ENCODE measurements at places on chromosomes 7 and 10. TPM values are rescaled to one million over a fixed set of nuclear protein-coding genes. Genes with fewer than 3 reads are reported as not detected.

DNA sequence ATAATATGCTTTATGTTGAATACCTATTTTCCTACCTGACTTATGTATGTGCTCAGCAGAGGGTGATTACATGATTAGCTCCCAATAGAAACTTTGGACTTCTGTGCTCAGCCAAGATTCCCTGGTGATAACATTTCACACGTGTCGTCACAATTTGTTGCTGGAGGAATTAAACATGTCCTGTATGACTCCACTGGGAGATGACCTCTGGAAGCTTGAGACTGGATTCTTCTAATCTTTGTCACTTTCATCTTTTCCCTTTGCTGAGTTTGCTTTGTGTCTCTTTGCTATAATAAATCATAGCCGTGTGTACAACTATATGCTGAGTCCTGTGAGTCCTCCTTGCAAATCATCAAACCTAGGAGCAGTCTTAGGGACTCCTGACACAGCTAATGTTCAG is 120.9 kb upstream of the LRRTM3 start:
- no peak for DNase-seq

Gene ZNF783
- 18.8 TPM for total RNA-seq

Gene CHN2
- 14.4 TPM for total RNA-seq

Gene DNAJC12
- 1.6 TPM for total RNA-seq

DNA sequence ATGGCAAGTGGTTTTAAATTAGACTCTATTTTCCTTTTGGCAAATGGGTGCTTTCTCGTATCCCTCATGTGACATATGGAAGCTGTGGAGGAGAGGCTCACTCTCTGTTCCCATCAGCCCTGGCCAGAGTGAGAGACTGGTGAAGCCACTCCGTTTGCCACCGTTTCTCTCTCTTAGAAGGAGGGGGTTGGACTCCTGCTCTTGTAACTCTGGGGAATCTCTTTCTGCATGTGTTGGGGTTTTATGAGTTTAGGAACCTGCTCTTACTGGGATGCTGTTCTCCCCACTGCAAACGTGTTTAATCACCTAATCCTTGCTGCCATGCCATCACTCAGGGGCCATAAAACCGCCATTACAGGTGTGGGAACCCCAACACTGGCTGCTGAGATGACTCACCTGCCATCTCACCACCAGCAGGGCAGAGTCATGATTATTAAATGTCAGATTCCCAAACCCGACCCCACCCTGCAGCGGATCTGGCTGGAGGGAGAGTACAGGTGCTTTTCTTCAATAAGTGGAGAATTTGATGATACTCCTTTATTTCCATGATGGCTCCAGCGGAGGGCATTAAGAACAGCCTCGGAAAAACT is 103.2 kb downstream of the ADCY1 start:
- peak; percentile 30 for DNase-seq

Gene CDHR1
- total RNA-seq = 0.35 TPM

Gene SAP25
- total RNA-seq = 6.4 TPM

GRCh38 chr10:43906490-43906889 is 257.8 kb upstream of the ZNF32 start:
- DNase-seq = peak; percentile 30

Gene ANKRD22
- total RNA-seq = 2.3 TPM

DNA sequence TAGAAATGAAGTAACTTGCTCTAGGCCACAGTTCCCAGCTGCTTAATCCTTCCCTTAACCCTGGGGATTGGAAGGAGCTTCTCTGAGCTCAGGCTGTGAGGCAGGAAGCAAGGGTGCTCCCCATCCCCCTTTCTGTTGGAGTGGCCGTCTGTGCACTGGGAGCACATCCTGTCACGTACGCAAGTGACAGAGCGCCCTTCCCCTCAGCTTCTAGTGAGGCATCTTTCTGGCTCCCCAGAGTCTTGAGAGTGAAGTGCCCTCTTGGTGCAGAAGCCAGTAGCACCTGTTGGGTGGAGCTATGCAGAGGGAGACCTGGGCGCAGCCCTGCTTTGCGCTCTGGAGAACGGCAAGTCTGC is 47.8 kb downstream of the SHH start:
- no peak for DNase-seq

- no peak for DNase-seq
These were observed 55.2 kb downstream of the EGFR start for GRCh38 chr7:55073976-55074528.

DNA sequence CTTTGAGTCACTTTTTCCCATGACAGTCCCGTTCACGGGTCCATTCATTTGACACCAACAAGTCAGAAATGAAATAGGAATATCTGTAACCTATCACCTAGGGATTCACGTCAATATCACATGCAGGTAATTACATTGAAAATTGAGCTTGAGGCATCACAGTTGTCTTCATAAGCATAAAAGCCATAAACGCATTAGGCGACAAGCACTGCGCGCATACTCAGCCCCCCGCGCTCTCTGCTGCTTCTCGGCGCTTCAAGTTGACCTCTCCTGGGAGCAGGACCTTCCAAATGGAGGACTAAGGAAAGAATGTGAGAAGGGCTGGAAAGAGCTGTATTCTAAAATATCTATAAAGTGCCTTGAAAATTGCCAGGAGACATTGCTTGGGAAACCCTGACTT is 130.5 kb upstream of the TNS3 start:
- DNase-seq = no peak

- no peak for DNase-seq
These were observed 3.6 kb downstream of the LHPP start for GRCh38 chr10:124465003-124465776.

Gene COL13A1
- total RNA-seq = 13.5 TPM

GRCh38 chr10:89419548-89419947 is 5.2 kb downstream of the IFIT5 start:
- no peak for DNase-seq

Gene PCLO
- 5.3 TPM for total RNA-seq

Gene PAPOLB
- total RNA-seq = 0.38 TPM

Gene CALML5
- not detected for total RNA-seq

GRCh38 chr7:151936207-151936606 is 20.0 kb upstream of the GALNTL5 start:
- DNase-seq = no peak

DNA sequence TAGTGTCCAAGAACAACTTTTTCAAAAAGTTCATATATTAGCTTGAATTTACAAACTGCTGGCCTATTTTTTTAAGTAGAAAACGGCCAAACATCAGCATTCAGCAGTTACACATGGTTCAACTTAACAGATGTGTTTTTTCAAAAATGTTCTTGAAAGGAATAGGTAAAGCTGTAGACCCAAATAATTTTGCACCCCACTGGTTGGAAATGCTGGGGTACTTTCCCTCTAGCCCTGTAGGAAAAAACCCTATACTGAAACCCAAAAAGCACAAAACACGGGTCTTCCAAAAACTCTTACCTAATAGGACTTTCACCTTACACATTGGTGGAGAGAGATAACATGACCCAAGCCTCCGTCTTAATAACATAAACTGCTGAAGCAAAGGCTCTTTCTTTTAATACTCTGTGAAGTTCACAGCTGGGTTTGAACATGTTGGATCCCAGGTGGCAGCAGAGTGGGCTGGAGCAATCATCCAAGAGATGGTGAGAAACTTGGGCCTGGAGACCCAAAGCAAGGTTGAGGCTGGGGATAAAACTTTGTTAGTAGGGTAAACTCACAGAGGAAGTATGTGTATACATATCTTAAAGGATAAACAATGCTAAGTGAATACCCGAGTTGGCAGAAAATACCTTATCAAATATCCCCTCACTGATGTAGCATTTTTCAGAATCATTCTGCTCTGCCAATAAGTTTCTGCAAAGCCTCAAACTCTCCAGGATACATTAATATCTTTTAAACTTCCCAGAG is 629 bp upstream of the DNAJC9 start:
- DNase-seq = no peak

DNA sequence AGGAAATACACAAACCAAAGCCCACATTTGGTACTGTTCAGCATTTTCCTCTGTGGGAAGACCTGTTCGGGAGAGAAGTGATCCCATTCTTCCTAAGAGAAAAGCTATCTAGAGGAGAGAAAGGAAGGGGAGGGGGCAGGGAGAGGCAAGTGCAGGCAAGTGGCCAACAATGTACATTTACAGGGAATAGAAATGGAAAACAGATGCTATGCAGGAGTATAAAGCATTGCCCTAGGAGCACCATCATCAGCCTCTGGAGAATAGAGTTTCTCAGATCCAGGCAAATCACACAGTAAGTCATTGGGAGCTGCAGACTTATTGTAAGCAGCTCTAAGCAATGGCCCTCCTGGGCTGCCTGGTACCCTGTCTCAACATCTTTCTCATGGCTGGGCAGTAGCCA is 424.4 kb upstream of the AUTS2 start:
- no peak for DNase-seq

Data from upper lobe of right lung (tissue), 1 donor.